ENCODE measurements at places on chromosomes 11 and 22. TPM values are rescaled to one million over a fixed set of nuclear protein-coding genes. Genes with fewer than 3 reads are reported as not detected.

PRMT3 gene
- 9.7 TPM for polyA plus RNA-seq

OR51E2 gene
- 0.76 TPM for polyA plus RNA-seq

GRCh38 chr11:61621917-61622585, 41.2 kb upstream of the SYT7 start:
- no peak for DNase-seq

GRCh38 chr11:91998481-91998880, 226.1 kb upstream of the FAT3 start:
- no peak for DNase-seq

- DNase-seq: no peak
Observed at GRCh38 chr11:106656646-106657045, 361.6 kb downstream of the GUCY1A2 start.

- no peak for DNase-seq
Observed at GRCh38 chr11:68690671-68691401, 6.5 kb downstream of the GAL start.
